Tibial nerve (tissue), 4 donors: ENCODE measurements at places on chromosomes 6 and 20. TPM values are rescaled to one million over a fixed set of nuclear protein-coding genes. Genes with fewer than 3 reads are reported as not detected.

GRCh38 chr20:48190757-48191156 lies 405.5 kb upstream of the SULF2 start:
- H3K4me3 ChIP-seq = no peak overlapping the region
- H3K4me1 ChIP-seq = no peaks in the 10 kb centered on the region
- no peaks in the 10 kb centered on the region for H3K27me3 ChIP-seq
- H3K27ac ChIP-seq = no peak overlapping the region
- no peak for DNase-seq

GRCh38 chr6:16230953-16231352 lies 7.4 kb upstream of the GMPR start:
- DNase-seq = no peak
- no peak overlapping the region for H3K27ac ChIP-seq
- H3K36me3 ChIP-seq = no peaks in the 10 kb centered on the region
- H3K4me1 ChIP-seq = peaks cover 2% of the 10 kb centered on the region
- H3K4me3 ChIP-seq = no peak overlapping the region
- H3K27me3 ChIP-seq = no peaks in the 10 kb centered on the region

The ZKSCAN8 gene
- total RNA-seq = 26.4 TPM

DNA sequence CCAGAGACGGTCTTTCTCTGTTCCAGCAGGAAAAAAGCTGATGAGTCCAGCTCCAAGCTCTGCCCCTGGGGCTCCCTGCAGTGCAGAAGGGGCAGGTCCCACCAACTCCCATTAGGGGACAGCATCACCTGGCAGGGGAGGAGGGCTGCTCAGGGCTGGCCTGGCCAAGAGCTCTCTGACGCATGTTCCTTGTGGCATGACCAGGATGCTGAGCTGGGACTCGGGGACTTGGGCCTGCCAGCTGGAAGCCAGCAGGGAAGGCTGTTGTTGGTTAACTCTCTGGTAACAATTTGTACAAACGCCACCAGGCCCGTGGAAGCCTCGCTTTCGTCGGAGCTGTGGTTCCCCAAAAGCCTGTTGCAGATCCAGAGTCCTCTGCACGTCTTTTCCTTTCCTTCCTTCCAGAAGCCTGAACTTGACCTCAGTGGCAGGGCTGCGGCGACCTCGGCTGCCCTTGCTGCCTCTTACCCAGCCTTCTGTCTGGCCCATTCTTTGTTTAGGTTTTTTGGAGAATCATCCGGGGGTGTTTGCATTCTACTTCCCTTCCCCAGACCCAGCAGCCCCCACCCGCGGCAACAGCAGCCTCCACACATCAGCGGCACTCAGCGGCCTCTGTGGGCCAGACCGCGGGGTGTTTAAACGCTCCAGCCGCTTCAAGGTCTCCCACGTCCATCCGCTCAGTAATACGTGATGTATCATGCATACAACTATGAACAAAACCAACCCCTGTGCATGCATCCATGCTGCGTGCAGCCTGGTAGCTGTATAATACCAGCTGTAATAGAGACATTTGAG lies 63.3 kb downstream of the GNAS-AS1 start:
- H3K4me1 ChIP-seq = no peaks in the 10 kb centered on the region
- H3K27ac ChIP-seq = no peak overlapping the region
- DNase-seq = no peak
- H3K4me3 ChIP-seq = no peak overlapping the region
- no peaks in the 10 kb centered on the region for H3K27me3 ChIP-seq

GRCh38 chr6:40714143-40714542 lies 127.0 kb upstream of the LRFN2 start:
- H3K4me3 ChIP-seq = no peak overlapping the region
- H3K36me3 ChIP-seq = no peaks in the 10 kb centered on the region
- H3K27me3 ChIP-seq = no peaks in the 10 kb centered on the region

DNA sequence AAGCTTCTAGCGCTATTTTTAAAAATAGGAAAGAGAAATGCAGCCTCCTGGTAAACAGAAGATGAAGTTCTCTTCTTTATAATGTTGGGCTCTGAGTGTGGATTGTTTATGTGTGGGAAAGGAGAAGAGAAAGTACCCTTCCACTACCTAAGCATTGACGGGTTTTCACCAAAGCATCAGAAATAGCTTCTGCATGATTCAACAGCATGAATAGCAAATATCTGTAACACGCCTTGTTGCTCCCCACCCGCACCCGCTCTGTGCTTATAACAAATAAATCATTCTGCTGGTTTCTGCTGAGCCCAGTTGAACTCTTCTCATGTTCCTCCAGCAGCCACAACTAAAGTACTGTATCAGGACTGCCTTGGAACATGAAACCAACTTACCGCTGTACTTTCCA lies 20.7 kb downstream of the TXLNB start:
- H3K4me1 ChIP-seq = peaks cover 6% of the 10 kb centered on the region
- H3K36me3 ChIP-seq = no peaks in the 10 kb centered on the region
- H3K27me3 ChIP-seq = no peaks in the 10 kb centered on the region
- H3K4me3 ChIP-seq = peak overlapping the region; percentile 0
- no peak overlapping the region for H3K27ac ChIP-seq
- DNase-seq = no peak

DNA sequence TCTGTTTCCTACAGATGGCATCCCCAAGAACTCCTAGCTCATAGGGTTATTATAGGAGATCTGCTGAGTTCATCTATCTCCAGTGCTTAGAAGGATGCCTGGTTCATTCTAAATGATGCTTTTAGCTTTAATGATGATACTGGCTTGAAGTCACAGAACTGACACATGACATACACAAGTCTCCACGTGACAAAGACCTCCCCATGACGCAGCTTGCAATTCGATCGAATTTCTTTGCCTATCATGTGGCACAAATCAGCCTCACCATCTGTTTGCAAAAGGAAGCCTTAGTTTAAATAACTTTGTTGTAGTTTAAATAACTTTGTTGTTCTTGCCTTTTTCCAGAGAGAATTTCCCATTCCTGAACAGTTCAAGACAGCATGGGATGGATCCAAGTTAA lies 44.1 kb upstream of the FAM8A1 start:
- H3K27me3 ChIP-seq = no peaks in the 10 kb centered on the region
- no peak for DNase-seq

DNA sequence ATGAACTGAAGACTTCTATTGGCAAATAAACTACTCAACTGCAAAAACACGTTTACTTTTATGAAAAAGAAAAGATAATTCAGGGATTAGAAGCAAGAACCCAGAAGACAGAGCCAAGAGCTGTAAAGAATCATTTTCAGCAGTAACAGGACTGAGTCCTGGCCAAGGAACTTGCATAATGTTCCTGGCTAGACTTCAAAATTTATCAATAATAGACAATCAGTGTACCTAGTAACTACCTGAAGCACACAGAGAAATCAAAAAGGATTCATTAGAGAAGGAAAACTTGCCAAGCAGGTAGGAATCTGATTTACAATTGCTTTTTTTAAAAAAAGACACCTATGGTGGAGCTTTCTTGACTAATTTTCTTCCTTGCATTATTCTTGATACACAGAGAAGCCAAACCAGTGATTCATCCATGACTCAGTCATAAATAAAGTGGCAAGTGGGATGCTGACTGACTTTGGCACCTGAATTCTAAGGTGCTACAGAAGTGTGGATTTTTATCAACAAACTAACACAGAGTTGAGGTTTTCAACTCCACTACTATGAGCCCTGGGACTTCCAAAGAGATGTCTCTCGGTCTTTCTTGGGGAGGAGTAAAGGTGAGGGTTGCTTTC lies 281.3 kb downstream of the BMP7 start:
- no peak for DNase-seq
- no peaks in the 10 kb centered on the region for H3K27me3 ChIP-seq
- no peak overlapping the region for H3K27ac ChIP-seq
- H3K36me3 ChIP-seq = no peaks in the 10 kb centered on the region

GRCh38 chr20:25586877-25587276 lies 1.5 kb upstream of the NINL start:
- peaks cover 7% of the 10 kb centered on the region for H3K4me1 ChIP-seq
- no peak overlapping the region for H3K27ac ChIP-seq
- DNase-seq = no peak
- H3K36me3 ChIP-seq = no peaks in the 10 kb centered on the region

DNA sequence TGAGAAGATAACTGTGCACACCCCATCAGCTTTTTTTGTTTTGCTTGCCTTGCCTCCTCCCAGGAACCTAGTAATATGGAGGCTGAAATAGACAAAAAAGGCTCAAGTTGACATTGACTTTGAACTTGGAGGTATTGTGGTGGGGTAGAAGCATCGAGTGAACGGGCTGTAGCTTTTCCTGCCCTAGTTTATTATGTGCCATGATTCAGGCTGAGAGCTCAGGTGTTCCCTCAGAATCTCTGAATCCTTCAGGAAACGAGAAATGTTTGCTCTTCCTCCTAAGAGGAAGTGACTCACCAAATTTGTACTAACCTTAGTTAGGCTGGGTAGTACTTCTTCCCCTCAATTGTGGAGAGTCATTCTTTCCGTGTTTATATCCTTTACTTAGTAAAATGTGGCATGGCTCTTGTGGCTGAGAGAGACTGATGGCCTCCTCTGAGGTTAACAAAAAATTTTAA lies 98.8 kb downstream of the SASH1 start:
- H3K4me3 ChIP-seq = no peak overlapping the region
- H3K27ac ChIP-seq = peak overlapping the region; percentile 77
- DNase-seq = no peak
- no peaks in the 10 kb centered on the region for H3K27me3 ChIP-seq
- H3K4me1 ChIP-seq = no peaks in the 10 kb centered on the region

DNA sequence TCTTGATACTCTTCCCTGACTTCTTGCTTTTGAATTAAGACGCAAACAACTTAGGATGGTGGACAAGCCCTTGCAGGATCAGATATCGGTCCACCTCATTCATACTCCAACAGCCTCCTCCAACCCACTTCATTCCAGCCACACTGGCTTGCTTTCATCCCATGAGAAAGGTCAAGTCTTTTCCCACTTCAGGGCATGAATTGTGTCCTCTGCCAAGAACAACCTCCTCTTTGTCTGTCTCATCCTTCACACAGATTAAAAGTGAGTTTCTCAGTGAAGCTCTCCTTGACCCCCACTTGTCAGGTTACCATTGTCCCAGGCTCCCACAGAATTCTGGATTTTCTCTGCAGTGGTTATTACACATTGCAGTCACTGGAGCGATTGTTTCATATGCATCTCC lies 91.8 kb upstream of the TGM3 start:
- H3K36me3 ChIP-seq = no peaks in the 10 kb centered on the region
- H3K4me3 ChIP-seq = no peak overlapping the region
- DNase-seq = no peak

GRCh38 chr20:2822073-2822472 lies 5.9 kb downstream of the TMEM239 start:
- H3K36me3 ChIP-seq = no peaks in the 10 kb centered on the region
- peaks cover 9% of the 10 kb centered on the region for H3K4me1 ChIP-seq
- no peak overlapping the region for H3K4me3 ChIP-seq
- no peak for DNase-seq
- H3K27ac ChIP-seq = no peak overlapping the region
- peaks cover 37% of the 10 kb centered on the region for H3K27me3 ChIP-seq

- no peak for DNase-seq
- no peaks in the 10 kb centered on the region for H3K36me3 ChIP-seq
- H3K27ac ChIP-seq = no peak overlapping the region
Observed at GRCh38 chr6:148884461-148884860, 137.6 kb downstream of the UST start.

The OR2B6 gene
- total RNA-seq = not detected

- no peak for DNase-seq
- peaks cover 39% of the 10 kb centered on the region for H3K4me1 ChIP-seq
- no peaks in the 10 kb centered on the region for H3K27me3 ChIP-seq
- H3K36me3 ChIP-seq = no peaks in the 10 kb centered on the region
Observed at GRCh38 chr20:34579979-34580940, 21.7 kb downstream of the MAP1LC3A start.

The SLC39A7 gene
- total RNA-seq = 56.5 TPM

DNA sequence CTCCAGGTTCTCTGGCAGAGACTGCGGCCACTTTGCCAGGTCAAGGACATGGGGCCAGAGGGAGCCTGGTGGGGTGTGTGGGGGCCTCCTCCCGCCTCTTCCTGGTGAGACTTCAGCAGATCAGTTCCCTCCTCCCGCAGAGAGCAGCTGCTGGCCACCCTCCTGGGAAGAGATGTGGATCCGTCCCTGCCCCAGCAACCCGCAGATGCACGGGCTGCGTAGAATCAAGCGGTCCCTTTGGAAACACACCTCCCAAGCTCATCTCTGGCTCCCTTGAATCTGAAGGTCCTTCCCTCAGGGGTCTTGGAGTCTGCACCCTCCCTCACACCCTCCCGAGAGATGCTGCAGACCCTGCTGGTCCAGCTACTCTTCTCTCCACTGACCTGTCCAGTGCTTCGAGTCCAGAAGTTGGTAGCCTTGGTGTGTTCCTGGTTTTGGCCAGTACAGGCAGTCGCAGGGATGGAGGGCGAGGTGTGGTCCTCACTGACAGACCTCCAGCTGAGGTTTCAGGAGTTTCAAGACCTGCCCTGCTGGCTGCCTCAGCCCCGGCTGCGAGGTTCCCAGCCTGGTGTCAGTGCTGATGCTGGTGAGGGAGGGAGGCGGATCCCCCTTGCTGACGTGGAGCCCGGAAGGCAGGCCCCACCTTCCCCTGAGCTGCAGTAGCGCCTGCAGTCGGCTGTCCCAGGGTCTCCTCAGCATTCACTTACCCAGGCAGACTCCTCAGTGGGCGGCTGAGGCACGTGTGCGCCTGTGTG lies at the start of gene NPBWR2:
TSS of gene NPBWR2 (minus strand) at position 585 of the 755 bp plus-strand sequence. CDS start 734 bp downstream, outside the sequence.
- H3K36me3 ChIP-seq = no peaks in the 10 kb centered on the region
- no peak within 1 kb of the TSS for H3K4me3 ChIP-seq
- H3K27ac ChIP-seq = no peak within 1 kb of the TSS
- H3K4me1 ChIP-seq = peaks cover 3% of the 10 kb centered on the region

The LY6G6D gene
- not detected for total RNA-seq

The ERVFRD-1 gene
- 0.22 TPM for total RNA-seq

GRCh38 chr20:40254023-40254772 lies 434.8 kb downstream of the MAFB start:
- DNase-seq = no peak
- H3K4me3 ChIP-seq = no peak overlapping the region
- H3K27me3 ChIP-seq = no peaks in the 10 kb centered on the region
- H3K4me1 ChIP-seq = no peaks in the 10 kb centered on the region
- no peaks in the 10 kb centered on the region for H3K36me3 ChIP-seq

DNA sequence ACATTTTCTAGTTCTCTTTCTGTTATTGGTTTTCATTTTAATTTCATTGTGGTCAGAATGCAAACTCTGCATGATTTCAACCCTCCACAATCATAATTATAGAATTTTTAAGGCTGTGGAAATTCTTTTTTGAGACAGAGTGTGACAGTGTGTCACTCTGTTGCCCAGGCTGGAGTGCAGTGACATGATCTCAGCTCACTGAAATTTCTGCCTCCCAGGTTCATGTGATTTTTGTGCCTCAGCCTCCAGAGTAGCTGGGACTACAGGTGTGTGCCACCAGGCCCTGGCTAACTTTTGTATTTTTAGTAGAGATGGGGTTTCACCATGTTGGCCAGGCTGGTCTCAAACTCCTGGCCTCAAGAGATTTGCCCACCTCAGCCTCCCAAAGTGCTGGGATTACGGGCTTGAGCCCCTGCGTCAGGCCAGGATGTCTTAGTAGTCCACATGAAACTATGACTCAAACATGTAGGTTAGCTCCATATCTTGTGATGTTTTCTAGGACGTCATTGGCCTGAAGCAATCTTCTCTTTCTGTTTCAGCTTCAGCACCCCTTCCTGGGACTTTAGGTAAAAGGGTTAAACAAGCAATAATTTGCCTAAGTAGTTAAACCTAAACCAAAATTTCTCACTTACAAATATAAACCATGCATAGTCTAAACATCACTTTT lies 47.4 kb upstream of the SAMD3 start:
- DNase-seq = no peak
- H3K4me1 ChIP-seq = no peaks in the 10 kb centered on the region
- H3K36me3 ChIP-seq = no peaks in the 10 kb centered on the region
- no peak overlapping the region for H3K27ac ChIP-seq

The COL10A1 gene
- total RNA-seq = not detected

- no peak overlapping the region for H3K27ac ChIP-seq
- no peak for DNase-seq
- H3K27me3 ChIP-seq = no peaks in the 10 kb centered on the region
- no peaks in the 10 kb centered on the region for H3K4me1 ChIP-seq
- H3K4me3 ChIP-seq = no peak overlapping the region
- no peaks in the 10 kb centered on the region for H3K36me3 ChIP-seq
Observed at GRCh38 chr6:8549074-8549790, 113.9 kb upstream of the SLC35B3 start.

The GNRH2 gene
- not detected for total RNA-seq
